Caki2 (cell line): ENCODE measurements at places on chromosomes 4 and X.

- DNase-seq = no peak
Measured at GRCh38 chrX:94854251-94854650, 1180.2 kb downstream of the FAM133A start.

DNA sequence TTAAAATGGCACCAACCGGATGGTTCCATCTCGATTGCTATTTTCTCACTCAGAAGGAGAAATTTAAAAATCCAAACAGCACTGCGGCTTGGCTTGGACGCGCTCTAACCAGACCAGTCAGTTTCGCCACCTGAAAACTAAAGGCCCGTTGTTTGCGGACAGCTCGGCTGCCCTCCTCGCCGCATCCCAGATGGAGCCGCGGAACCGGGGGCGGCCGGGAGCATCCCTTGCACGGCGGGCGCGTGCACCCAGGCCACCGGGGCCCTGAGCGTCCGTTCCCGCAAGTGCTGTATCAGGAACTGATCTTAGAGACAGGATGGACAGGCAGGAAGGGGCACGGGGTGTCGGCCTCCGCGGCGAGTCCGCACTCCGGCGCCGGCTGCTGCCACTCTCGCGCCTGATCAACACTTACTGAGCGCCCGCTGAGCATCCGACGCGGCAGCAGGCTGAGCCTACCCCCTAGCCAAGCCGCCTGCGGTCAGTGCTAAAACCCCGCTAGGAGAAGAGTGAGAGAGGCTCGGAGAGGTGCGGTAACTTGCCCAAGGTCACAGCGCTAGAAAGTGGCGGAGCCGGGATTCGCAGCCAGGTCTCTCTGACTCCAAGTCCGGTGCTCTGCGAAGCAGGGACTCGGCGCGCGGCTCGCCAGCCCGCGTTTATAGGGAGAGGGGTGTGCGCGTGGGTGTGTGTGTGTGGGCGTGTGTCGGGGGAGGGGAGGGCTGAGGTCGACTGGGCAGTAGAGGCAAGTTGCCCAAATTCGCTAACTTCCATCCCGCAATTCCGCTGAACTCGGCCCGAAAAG lies at the start of gene CITED1:
Gene CITED1 (minus strand): TSS at position 629 of the 799 bp plus-strand sequence. CDS start 3,045 bp downstream, outside the sequence.
- no peak for DNase-seq

GRCh38 chr4:152211936-152212653 lies 323.8 kb downstream of the FBXW7 start:
- no peak for DNase-seq

- peak; percentile 53 for DNase-seq
Measured at GRCh38 chr4:139457318-139457717, 3.4 kb downstream of the RAB33B start.

DNA sequence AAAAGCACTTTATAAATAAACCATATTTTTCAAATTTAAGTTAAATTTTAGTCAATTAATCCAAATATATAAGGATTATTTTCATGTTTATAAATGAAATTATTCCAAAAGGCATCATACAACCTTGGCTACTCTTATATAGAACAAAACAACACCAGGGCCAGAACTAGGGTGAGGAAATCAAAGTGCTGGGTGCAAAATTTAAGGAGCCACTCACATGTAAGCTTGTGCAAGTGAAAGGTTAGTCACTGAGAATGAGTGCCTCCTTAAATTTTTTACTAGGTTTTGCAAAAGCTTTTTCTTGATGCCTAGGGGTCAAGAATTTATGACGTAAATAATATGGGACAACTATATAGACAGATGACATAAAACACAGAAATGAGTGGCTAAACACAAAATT lies 83.4 kb upstream of the COX18 start:
- DNase-seq = no peak

- no peak for DNase-seq
Measured at GRCh38 chrX:105150557-105150956, 69.9 kb downstream of the TEX13A start.

GRCh38 chrX:65203545-65203944 lies 227.3 kb upstream of the ZC4H2 start:
- no peak for DNase-seq

DNA sequence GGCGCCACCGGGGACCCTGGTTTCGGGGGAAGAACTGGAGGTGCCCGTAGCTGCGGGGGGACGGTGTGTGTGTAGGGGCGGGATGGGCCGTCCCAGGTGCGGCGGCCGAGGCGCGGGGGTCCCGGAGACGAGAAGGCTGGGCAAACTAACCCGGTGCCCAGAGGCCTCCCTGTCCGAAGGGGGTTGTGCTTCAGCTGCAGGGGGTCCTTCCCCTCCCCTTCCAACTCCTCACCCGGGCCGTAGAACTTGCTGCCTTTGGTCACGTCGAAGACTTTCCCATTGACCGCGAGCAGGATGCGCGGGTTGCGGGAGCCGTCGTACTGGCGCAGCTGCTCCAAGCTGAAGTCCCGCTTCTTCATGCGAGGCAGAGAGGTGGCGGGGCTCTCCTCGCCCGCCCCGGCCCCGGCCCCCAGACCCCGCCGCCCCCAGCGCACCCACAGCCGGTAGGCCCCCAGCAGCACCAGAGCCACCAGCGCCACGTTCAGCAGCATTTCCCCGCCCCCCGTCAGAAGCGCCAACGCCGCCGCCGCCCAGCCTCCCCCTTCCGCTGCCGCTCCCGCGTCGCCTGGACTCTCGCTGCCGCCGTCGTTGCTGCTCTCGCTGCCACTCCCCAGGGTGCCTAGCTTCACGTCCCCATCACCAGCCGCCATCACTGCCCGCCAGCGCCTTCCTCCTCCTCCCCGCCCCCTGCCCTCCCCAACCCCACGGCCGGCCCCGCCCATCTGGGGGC lies at the start of gene PGRMC2:
Gene PGRMC2 (minus strand): TSS at position 673 of the 730 bp plus-strand sequence. CDS start 23 bp downstream, at position 650.
- peak; percentile 47 for DNase-seq

DNA sequence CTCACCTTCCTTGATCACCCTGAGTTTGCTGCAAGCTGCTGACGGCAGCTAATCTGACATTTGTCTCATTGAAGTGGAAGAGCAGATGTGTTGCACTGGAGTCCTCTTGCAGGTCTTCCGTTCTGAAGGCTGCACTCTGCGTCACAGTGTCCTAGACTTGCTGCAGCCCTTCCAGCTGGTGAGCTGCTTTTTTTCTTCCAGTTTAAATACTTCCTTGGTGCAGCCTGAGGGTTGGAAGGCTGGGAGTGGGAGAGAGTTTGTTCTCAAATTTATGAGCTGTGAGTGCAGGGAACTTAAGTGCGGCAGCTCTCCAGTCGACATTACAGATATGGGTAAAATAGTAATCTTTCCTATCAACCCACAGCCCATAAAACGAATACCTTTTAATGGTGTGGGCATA lies 303.6 kb upstream of the FAT1 start:
- DNase-seq = no peak

DNA sequence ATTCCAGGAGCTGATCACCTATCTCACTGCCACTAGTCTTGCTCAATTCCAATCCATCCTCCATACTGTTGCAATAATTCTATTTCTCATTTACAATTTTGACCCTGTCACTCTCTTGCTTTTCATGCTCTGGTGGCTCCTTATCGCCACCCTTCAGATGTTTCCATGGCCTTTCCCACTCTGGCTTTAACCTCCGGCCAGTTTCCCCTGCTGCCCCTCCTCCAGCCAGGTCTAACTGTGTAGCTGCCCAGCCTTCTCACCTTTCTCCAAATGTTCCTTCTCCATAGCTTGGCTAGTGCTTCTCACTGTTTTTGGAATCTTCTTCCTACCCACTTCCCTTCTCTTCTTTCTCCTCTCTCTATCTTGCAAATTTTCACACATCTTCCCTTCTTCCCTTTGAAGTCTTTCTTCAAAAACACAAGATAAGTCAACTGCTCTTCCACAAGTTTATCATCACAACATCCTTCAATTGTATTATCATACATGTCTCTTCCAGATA lies 153.8 kb downstream of the COL25A1 start:
- no peak for DNase-seq

- DNase-seq = no peak
Measured at GRCh38 chr4:99826016-99826415, 9.4 kb downstream of the DAPP1 start.

DNA sequence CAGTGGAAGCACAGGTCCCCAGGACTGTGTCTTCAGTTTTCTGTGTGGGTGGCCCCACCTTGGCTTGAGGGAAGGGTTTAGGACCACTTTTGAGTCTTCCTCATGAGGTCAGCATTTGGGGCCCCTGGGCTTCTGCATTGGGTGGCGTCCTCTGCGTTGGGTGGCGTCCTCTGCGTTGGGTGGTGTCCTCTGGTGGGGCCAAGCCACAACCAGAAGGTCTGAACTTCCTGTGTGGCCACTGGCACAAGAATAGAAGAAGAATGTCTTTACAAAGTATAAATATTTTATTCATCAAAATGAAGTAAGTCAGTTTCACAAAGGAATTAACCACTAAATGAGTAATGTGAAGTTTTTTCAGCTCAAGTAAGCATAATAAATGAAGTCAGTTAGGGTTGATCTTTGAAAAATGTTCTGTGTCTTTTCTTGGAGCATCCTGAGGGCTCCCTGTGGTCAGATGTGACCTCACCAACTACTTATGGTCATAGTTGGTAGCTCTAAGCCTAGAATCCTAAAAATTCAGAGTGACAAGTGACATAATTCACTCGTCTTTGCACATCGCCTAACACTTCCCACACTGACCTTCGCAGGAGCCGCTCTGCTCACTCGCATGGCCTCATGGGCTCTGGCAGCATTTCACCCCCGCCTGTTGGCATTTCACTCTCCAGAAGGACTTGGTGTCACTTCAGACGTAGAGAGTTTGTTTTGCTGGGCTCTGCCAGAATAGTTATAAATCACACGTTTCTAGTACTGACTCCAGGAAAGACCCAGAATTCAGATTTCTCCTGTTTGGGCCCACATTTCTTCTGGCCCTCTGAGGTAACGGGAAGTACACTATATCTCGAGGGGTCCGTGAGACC lies 39.0 kb upstream of the HGFAC start:
- peak; percentile 59 for DNase-seq

DNA sequence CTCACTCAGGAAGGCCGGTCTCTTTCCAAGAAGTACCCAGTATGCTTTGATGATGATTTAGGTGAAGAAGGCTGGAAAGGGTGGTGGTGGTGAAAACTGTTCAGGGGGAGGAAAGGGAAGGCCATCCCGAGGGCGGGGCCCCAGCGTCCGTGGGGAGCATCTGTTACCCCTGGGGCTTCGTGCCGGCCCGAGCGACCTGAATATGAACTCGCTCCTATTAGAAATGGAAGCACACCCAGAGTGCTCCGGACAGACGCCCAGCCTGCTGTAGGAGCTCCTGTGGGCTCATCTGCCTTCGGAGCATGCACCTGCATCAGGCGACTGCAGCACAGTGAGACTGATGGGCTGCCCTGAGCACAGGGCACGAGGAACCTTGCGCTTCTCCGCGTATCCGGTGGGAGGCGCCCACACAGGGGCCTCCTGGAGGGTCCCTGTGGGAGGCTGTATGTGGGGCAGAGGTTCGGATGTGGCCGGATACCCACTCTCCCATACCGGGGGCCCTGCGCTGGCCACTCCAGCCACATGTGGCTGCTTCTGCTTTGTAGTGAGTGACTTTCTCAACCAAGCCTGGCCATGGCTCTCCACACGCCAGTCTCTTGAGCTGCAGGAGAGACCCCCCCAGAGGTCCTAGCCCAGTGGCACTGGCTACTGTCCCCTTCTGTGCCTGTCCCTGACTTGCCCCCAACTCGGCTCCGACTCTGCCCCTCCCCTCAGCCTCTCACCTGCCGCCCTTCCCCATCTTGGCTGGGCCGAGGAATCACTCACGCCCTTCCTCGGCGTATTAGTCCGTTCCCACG lies 36.7 kb downstream of the FGFRL1 start:
- DNase-seq = no peak

- no peak for DNase-seq
Measured at GRCh38 chr4:157389741-157390140, 169.2 kb downstream of the GRIA2 start.

DNA sequence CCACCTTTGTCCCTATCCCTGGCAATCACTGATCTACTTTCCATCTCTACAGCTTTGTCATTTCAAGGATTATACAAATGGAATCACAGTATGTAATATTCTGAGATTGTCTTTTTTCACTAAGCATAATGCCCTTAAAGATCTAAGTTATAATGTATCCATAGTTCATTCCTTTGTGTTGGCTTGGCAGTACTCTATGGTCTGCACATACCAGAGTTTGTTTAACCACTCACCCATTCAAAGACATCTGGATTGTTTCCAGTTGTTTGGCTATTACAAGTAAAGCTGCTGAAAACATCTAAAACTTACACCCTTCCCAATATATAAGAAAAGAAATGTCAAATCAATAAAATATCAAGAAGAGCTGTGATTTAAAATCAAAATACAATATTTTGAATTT lies 26.0 kb upstream of the AWAT1 start:
- no peak for DNase-seq

DNA sequence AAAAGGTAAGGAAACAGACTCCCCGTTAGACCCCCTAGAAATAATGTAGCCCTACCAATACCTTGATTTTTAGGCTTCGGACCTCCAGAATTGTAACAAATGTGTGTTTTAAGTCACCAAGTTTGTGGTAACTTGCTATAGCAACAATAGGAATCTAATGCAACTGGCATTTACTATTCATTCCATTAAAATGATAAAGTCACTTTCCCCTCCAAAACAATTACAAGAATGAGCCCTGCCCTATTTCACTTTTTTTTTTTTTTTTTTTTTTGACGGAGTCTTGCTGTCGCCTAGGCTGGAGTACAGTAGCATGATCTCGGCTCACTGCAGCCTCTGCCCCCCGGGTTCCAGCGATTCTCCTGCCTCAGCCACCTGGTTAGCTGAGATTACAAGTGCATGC lies 3.5 kb upstream of the DDX60L start:
- DNase-seq = no peak

DNA sequence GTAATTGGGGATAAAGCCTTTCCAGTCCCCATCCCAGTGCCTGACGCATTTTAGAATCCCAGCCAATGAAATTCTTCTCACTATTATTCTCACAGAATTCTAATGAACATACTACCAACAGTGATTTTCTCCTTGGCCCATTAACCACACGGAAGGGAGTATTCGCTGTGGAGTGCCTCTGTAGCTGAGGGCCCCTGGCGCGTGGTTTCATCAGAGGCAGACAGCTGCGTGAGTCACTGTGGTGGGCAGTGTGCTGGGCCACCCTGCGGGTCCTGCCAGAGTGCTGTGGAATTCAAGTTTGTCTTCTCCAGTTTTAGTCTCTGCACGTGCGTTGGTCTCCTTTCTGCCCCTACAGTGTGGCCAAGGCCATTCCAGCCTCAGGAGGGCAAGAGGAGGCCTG lies 335.4 kb upstream of the FAT1 start:
- DNase-seq = no peak

DNA sequence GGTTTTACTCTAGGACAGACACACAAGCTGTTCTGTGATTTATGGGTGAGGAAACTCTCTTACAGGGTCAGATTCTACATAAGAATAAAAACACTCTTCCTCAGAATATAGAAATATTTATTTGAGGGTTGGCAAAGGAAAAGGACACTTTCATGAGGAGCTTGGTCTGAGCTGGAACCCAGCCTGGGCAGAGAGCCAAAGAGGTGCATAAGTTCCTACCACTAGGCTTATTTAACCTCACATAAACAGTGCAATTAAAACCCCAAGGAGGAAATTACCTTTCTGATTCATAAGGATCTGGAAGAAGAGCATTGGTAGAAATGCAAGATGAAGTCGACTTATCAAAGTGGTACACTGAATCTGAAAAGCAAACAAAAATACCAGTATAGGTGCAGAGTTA lies 32.9 kb downstream of the SETD7 start:
- DNase-seq = no peak

DNA sequence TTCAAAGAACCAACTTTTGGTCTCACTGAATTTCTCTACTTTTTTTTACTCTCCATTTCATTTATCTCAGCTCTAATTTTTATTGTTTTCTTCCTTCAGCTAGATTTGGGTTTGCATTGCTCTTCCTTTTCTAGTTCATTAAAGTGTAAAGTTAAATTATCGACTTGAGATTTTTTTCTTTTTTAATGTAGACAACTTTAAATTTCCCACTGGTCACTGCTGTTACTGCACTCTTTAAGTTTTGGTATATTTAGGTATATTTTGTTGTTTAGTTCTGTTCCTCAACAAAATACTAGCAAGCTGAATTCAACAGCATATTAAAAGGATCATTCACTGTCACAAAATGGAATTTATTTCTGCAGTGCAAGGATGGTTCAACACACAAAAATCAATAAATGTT lies 572.0 kb upstream of the DIAPH2 start:
- no peak for DNase-seq
